ENCODE measurements at places on chromosomes 3 and 15.
A peak's percentile ranks its signal among the peaks of the same experiment; 100 is the strongest.

- no peak for DNase-seq
Measured at GRCh38 chr3:194937144-194937543, 251.5 kb downstream of the FAM43A start.

GRCh38 chr3:15309662-15310335 lies 22.6 kb downstream of the SH3BP5 start:
- DNase-seq = no peak

- peak; percentile 55 for DNase-seq
Measured at GRCh38 chr15:43903864-43904290, 77.1 kb downstream of the WDR76 start.

GRCh38 chr15:34239151-34239808 lies 14.5 kb downstream of the EMC4 start:
- DNase-seq = no peak

- DNase-seq = no peak
Measured at GRCh38 chr3:192915304-192915703, 2.4 kb downstream of the MB21D2 start.

DNA sequence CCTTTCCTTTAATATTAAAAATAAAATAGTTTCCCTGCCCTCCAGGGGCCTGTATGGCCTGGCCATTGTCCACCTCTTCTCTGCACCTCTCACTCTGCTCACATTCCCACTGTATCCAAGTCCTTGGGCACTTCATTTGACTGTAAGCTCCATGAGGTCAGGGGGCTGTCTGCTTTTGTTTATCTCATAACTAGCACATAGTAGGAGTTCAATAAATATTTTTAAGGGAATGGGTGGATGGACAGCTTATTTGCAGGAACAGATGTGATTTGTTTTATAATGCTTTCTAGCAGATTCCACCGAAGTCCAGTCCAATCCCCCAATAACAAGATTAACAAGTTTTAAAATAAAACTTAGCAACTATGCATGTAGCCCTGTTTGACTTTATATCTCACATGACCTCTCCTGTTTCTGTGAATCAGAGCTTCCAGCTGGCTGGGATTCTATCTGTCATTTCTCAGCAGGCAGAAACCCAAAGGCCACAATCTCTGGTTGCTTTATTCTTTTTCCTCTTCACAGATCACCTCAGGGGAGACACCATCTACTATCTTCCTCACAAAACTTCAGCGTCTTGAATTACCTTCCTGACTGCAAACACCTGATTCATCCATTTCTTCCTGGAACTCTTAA lies 123.0 kb upstream of the NR2F2 start:
- DNase-seq = no peak

DNA sequence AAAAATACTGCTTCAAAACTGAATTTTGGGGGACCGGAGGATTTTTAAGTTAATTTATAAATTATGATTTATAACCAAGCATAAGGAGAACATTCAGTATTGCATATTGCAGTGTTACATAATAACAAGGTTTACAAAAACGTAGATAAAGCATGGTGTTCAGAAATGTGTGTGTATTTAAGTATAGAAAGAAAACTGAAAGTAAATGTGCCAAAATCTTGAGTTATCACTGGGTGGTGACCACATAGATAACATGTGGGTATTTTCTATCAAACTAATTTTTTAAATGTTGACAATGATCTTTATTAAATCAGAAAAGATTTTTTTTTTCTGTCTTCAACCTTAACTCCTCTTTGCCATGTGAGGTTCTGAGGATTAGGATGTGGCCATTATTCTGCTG lies 32.6 kb downstream of the EIF2AK4 start:
- DNase-seq = no peak

GRCh38 chr3:88112289-88112688 lies 37.5 kb upstream of the C3orf38 start:
- no peak for DNase-seq

- no peak for DNase-seq
Measured at GRCh38 chr3:77933926-77934325, 894.0 kb downstream of the ROBO2 start.

GRCh38 chr15:71295603-71296314 lies 180.5 kb downstream of the THSD4 start:
- DNase-seq = no peak

DNA sequence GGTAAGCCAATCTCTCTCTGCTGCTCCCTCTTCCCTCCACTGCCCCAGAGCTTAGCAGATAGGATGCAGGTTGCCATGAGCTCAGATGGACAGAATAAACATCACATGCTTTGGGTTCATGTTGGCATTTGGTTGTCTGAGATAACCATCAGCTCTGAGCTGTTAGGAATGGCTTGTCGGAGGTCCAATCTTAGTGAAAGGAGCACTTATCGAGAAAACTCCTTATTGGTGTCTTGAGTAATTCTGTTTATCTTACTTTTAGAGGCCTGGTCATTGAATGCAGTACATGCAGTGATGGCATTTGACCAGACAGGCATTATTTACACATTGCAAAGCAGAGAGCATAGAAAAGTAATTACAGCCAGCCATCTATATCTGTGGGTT lies 99.7 kb downstream of the CEMIP start:
- DNase-seq = no peak

DNA sequence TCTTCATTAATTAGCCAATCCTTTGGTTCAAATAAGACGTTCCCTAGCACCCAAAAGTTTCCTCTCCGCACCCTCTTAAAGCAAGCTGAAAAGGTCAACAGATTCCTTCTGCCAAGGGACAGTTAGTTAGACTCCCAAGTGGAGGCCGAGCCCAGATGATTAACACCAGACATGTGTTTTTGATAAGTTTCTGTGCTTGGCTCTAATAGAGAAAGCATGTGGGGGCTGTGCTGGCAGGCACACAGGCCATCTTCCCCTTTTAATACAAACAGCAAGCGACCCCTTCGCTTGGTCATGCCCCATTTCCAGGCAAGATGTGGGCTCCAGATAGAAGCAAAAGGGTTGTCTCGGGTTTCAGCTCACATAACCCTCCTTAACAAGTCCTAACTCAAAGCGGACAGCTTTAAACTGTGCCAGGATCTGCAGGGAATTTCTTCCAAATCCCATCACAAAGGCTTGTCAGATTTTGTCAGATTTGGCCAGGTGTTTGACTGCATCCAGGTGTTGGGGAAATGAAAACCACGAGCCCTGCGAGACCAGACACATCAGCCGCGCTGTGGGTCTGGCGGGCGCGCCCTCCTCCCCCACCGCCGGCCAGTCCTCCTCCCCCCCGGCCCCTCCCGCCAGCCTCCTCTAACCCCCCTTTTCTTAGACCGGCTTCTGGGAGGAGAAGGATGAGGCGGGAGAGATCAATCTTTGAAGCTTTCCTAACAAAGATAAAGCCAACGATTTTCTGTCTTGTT lies 3.3 kb downstream of the HES1 start:
- no peak for DNase-seq

GRCh38 chr3:61899700-61900462 lies 338.5 kb downstream of the PTPRG start:
- DNase-seq = no peak

DNA sequence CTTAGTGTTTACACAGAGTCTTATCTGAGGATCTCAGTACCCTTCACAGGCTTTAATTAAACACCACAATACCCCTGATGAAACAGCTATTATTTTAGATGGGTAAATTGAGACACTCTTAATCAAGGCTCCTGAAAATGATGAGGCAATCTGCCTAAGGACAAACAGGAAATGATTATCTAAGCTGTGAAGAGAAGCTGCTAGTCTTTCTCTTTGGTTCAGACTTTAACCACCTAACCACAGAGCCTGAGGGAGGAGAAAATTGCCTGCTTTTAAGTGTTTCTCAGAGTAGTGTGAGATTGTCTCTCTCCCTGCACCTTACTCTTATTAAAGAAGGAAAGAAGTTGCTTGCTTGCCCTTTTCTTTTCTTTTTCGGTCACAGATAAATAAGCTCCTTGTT lies 364.3 kb upstream of the ADAMTS9 start:
- DNase-seq = no peak

- no peak for DNase-seq
Measured at GRCh38 chr3:64796607-64797399, 109.0 kb upstream of the ADAMTS9 start.

GRCh38 chr3:192778508-192778907 lies 51.2 kb upstream of the FGF12 start:
- no peak for DNase-seq

GRCh38 chr3:169662132-169662842 lies 1.2 kb downstream of the MECOM start:
- DNase-seq = peak; percentile 8

GRCh38 chr15:39282663-39283208 lies 298.1 kb upstream of the THBS1 start:
- DNase-seq = no peak

GRCh38 chr15:91054816-91055215 lies 32.4 kb upstream of the VPS33B start:
- DNase-seq = no peak

- no peak for DNase-seq
Measured at GRCh38 chr3:49653621-49654020, 20.5 kb upstream of the APEH start.

- DNase-seq = no peak
Measured at GRCh38 chr15:91522605-91523332, 330.7 kb upstream of the SLCO3A1 start.

GRCh38 chr3:42085641-42086376 lies 5.3 kb upstream of the TRAK1 start:
- DNase-seq = no peak

- DNase-seq = no peak
Measured at GRCh38 chr3:71579935-71580406, 3.6 kb downstream of the FOXP1 start.

GRCh38 chr3:49668861-49669260 lies 5.3 kb upstream of the APEH start:
- no peak for DNase-seq

- DNase-seq = no peak
Measured at GRCh38 chr15:79943820-79944219, 27.2 kb downstream of the BCL2A1 start.

DNA sequence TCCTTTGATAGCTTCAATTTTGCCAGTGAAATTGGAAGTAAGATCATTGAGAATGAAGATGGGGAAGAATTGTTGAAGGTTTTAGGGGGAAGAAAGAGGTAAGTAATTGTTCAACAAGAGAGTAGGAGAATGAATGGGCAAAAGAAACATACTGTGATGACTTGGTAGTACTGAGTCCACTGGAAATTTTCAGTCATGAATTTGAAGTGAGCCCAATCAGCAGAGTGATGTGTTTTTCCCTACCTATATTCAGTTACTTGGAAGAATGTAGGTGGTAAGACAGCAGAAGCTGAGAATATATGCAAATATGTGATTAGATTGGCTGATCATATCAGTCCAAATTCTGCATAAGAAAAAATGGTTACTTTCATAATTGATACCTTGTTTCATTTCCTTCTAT lies 569.6 kb downstream of the AGBL1 start:
- no peak for DNase-seq

GRCh38 chr15:35755237-35755802 lies 209.4 kb upstream of the DPH6 start:
- no peak for DNase-seq

GRCh38 chr3:117563063-117563462 lies 853.5 kb downstream of the TUSC7 start:
- DNase-seq = no peak

GRCh38 chr3:136350557-136350956 lies 100.4 kb downstream of the PCCB start:
- no peak for DNase-seq

DNA sequence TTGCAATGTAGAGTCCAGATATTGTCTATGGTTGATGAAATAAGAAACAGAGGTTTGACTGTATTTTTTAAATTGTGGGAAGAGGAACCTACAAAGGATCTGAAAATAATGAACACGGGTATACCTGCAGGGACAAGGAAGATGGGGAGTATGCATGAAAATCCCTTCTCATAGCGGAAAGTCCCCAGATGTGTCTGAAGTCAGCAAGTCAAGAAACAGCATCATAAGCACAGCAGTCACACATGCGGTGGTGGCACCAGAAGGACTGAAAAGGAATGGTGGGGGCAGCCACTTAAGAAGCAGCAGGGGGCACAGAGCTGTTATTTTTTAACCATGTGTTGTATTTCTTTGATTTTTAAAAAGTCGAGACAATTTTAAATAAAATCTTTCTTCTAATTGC lies 4.7 kb downstream of the MRPS11 start:
- DNase-seq = no peak

- no peak for DNase-seq
Measured at GRCh38 chr3:151879037-151879436, 5.6 kb downstream of the SUCNR1 start.

DNA sequence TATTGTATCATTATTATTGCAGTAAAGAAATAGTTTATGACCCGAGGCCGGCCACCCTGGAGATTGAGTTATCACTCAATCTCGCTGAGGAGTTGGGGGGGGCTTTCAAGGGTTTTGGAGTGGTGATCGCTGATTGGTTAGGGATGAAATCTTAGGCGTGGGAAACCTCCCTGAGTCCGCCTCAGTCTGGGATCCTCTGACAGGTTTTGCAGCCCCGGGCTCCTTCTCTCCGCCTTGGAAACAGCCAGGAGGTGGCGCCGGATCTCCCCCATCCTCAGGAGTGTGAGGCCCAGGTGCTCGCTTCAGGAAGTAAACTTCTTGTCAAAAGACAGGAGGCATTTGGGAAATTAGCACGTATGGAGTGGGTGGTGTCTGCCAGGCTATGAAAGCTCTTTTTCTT lies 41.1 kb upstream of the SEC61A1 start:
- no peak for DNase-seq

DNA sequence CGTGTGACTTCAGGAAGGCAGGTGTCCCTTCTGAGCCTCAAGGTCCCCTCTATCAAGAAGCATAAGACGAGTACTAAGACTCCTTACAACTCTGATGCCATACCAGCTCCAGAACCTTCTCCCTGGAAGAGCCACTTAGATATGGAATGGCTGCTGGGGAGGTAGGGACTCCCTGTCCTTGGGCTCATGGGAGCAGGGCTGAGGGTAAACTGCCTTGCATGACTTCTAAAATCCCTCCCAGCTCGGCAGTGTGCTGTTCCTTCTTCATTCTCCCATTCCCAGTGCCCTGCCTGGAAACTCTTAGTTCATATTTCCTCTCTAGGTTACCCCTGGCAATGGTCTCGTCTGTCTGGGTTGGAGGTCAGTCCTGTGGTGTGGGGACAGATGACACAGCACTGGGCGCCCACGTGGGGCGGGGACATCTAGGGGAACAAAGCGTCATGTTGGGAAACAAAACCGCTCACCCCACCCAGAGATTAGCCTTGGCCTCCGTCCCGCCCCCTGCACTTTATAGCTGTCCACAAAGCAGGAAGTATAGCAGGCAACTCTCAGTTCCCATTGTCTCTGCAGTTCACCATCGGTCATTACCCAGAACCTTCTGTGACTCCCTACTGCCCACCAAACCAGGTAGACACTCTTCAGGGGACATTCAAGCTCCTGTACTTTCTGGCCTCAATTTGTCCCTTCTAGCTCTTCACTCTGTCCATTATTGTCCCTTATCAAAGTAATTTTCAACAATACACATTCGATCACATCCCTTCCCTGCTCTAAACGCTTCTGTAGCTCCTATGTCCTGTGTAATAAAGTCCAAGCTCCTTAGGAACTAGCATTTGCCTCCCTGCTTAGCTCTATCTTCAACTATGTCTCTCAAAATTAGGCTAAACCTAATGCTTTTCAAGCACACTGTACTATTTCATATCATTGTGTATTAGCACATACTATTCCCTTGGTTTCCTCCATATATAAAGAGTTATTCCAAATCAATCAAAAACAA lies 73.8 kb downstream of the IQSEC1 start:
- DNase-seq = no peak

Data from CD8-positive, alpha-beta memory T cell (primary cell).